ENCODE measurements at places on chromosomes 12 and 14.
A peak's percentile ranks its signal among the peaks of the same experiment; 100 is the strongest.

DNA sequence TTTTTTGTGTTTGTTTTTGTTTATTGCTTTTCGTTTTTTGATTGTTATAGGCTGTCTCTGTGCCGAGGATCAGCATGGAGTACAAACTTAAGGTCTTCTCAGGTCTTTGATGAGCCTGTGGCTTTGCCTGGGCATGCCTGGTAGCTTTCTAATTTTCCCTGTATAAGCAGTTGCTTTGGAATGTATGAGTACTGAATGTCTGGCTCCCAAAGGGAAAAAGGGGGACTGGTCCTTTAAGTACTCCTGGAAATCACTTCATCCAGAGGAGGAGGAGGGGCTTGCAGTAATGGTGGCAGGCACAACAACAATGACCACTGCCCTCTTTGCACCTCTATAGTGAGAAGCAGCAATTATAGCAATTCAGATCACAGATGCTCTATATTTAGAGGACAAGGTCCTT is 67.6 kb upstream of the TTC7B start:
- H3K27ac ChIP-seq, result no peak overlapping the region
- H3K4me3 ChIP-seq, result no peak overlapping the region
- no peaks in the 10 kb centered on the region for H3K27me3 ChIP-seq
- no peaks in the 10 kb centered on the region for H3K36me3 ChIP-seq

- H3K4me1 ChIP-seq, result no peaks in the 10 kb centered on the region
- H3K27me3 ChIP-seq, result no peaks in the 10 kb centered on the region
- no peak overlapping the region for H3K27ac ChIP-seq
- H3K4me3 ChIP-seq, result peak overlapping the region; percentile 57
Observed at GRCh38 chr14:51860825-51861499, 550 bp downstream of the GNG2 start.

DNA sequence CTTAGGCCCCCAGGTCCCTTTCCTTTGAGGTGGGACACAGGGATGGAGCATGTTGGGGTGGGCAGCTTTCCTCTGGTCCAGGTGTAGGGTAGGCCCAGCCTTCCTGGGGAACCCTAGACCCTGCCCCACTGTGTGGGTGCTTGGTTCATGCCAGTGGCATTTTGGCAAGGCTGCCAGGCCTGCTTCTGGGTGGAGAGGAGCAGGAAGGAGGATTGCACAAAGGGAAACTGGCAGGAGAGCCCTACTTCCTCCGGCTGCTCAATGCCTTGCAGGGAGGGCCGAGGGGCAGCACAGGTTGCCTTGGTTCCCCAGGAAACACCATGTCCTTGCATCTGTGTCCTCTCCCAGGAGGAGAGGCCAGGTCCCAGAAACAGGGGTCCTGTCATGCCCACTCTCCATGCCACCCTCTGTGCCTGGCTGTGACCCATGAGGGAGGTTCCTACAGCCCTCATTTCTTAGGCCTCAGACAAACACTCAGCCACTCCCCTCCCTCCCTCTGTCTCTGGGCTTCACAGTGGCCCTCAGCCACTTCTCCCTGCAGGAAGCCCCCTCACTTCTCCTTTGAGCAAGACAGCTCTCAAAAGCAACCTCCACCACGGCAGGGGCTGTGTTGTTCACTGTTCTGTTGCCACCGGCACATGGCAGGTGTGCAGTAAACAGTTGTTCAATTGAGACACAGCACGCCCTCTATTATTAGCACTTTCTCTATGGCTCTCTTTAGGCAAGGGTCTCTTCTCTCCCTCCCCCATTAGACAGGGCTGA is 6.8 kb upstream of the KRT80 start:
- H3K27me3 ChIP-seq, result no peaks in the 10 kb centered on the region
- no peak overlapping the region for H3K4me3 ChIP-seq
- peaks cover 4% of the 10 kb centered on the region for H3K4me1 ChIP-seq
- H3K36me3 ChIP-seq, result no peaks in the 10 kb centered on the region
- no peak overlapping the region for H3K27ac ChIP-seq
- no peak for DNase-seq

- H3K27ac ChIP-seq, result no peak overlapping the region
- no peak for DNase-seq
- H3K4me3 ChIP-seq, result no peak overlapping the region
- H3K4me1 ChIP-seq, result no peaks in the 10 kb centered on the region
Observed at GRCh38 chr12:107131832-107132616, 38.7 kb upstream of the CRY1 start.

- no peaks in the 10 kb centered on the region for H3K4me1 ChIP-seq
- no peak overlapping the region for H3K4me3 ChIP-seq
- DNase-seq, result no peak
- H3K36me3 ChIP-seq, result no peaks in the 10 kb centered on the region
- no peaks in the 10 kb centered on the region for H3K27me3 ChIP-seq
Observed at GRCh38 chr14:102602421-102603292, 10.2 kb downstream of the RCOR1 start.

DNA sequence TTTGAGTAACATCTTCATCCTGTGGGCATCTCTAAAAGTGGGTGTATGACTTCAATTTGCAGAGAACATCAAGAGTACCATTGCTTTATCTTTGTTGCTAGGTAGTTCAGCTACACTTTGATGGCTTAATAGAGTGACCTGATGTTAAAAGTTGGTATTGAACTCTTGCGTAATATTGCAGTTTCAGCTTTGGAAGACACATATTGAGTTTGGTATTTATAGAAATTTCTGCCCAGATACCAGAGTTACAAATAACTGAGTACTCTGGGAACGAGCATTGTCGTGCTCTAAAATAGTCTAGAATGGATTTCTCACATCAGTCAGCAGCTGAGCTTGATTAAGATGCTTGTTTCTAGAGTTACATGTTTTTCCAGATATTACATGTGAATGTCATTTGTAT is 24.8 kb upstream of the AKAP5 start:
- H3K27me3 ChIP-seq, result no peaks in the 10 kb centered on the region
- peaks cover 7% of the 10 kb centered on the region for H3K4me1 ChIP-seq
- no peak for DNase-seq
- peaks cover 39% of the 10 kb centered on the region for H3K36me3 ChIP-seq

GRCh38 chr14:93903342-93904184 is 23.6 kb upstream of the FAM181A start:
- H3K27me3 ChIP-seq, result no peaks in the 10 kb centered on the region
- no peaks in the 10 kb centered on the region for H3K36me3 ChIP-seq
- H3K27ac ChIP-seq, result no peak overlapping the region
- no peaks in the 10 kb centered on the region for H3K4me1 ChIP-seq
- no peak for DNase-seq

- no peaks in the 10 kb centered on the region for H3K27me3 ChIP-seq
- H3K4me3 ChIP-seq, result no peak overlapping the region
- no peaks in the 10 kb centered on the region for H3K4me1 ChIP-seq
Observed at GRCh38 chr14:51621654-51622053, 30.1 kb upstream of the FRMD6 start.

- no peaks in the 10 kb centered on the region for H3K27me3 ChIP-seq
- H3K4me1 ChIP-seq, result peaks cover 40% of the 10 kb centered on the region
- H3K27ac ChIP-seq, result no peak overlapping the region
- DNase-seq, result no peak
Observed at GRCh38 chr12:11726659-11727058, 77.2 kb downstream of the ETV6 start.

GRCh38 chr14:55914771-55915170 is 203.4 kb upstream of the PELI2 start:
- H3K4me3 ChIP-seq, result no peak overlapping the region
- H3K4me1 ChIP-seq, result peaks cover 11% of the 10 kb centered on the region
- no peaks in the 10 kb centered on the region for H3K36me3 ChIP-seq
- no peak for DNase-seq

DNA sequence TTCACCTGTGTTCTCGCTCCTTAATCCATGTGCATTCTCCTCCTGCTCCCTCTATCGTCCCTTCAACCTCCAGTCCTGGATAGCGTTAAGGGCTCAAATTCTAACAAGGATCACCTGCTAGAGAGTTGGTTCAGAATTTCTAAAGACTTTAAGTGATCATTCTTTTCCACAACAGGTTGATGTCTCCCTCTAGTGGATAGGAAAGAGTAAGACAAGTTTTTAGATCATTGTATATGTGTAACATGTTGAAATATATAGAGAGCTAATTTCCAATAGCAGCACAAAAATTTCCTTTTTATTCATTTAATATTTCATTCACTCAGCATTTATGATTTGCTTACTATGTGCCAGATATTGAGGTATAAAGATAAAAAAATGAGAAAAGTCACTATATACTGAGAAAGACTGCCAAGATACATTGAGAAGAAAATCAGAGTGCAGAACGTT is 9.3 kb upstream of the ESR2 start:
- no peak overlapping the region for H3K4me3 ChIP-seq
- H3K27ac ChIP-seq, result no peak overlapping the region
- H3K4me1 ChIP-seq, result no peaks in the 10 kb centered on the region
- no peak for DNase-seq

DNA sequence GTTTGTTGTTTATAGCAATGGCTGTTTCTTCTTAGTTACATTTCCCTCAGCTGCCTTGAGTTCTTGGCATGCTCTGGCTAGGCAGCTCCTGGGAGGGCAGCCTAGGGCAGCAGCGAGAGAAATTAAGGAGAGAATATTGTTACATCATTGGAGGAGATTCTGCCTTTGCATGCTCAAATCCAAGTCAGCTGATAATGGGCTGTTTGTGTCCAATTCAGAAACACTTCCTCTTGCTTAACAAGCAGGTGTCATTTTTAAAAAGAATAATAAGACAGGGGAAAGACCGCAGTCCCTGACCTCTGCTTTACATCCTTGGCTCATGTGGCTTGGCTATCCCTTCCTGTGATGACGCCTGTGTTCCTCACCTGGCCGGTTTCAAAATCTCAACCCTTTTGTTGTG is 76.9 kb downstream of the ESR2 start:
- DNase-seq, result peak; percentile 12
- no peaks in the 10 kb centered on the region for H3K4me1 ChIP-seq
- no peak overlapping the region for H3K27ac ChIP-seq
- no peaks in the 10 kb centered on the region for H3K27me3 ChIP-seq

- no peak for DNase-seq
- H3K4me3 ChIP-seq, result no peak overlapping the region
- no peaks in the 10 kb centered on the region for H3K27me3 ChIP-seq
- H3K4me1 ChIP-seq, result peaks cover 2% of the 10 kb centered on the region
- no peaks in the 10 kb centered on the region for H3K36me3 ChIP-seq
- H3K27ac ChIP-seq, result no peak overlapping the region
Observed at GRCh38 chr14:32587461-32587860, 258.4 kb downstream of the AKAP6 start.

DNA sequence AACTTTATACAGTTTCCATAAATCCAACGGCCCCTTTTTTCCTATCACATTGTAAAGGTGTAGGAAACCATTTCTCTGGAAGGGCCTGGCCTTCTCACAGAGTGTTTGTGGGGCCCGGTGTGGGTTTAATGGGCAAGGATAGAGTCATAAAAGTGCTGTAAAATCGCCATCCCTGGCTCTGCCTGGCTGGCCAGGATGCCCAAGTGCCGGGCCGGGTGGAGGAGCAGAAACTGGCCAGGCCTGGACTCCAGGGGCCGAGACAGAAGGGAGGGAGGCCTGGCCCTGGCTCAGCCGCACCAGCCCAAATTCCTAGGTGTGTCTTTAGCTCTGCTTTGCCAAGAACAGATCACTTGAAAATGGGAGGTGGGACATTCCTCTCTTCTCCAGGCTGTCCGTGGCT is 77.1 kb upstream of the DICER1 start:
- no peaks in the 10 kb centered on the region for H3K4me1 ChIP-seq
- no peak overlapping the region for H3K27ac ChIP-seq
- no peaks in the 10 kb centered on the region for H3K27me3 ChIP-seq
- DNase-seq, result no peak
- no peak overlapping the region for H3K4me3 ChIP-seq

DNA sequence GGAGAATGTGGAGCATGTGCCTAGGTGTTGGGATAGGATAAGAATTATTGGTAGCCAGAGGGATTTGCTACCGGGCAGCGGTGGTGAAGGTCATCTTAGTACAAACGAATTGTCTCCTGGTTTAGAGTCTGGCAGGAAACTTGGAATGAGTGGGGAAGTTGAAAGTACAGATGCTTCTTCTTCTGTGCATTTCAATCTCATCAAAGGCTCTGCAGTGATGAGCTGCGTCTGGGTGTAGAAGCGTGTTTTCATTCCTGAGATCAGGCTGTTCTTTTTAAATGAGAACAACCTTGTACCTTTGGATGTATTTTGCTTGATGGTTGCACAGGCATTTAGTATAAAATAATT is 2.1 kb downstream of the WNK1 start:
- H3K4me3 ChIP-seq, result peak overlapping the region; percentile 90
- no peak for DNase-seq
- peak overlapping the region; percentile 99 for H3K27ac ChIP-seq
- no peaks in the 10 kb centered on the region for H3K27me3 ChIP-seq
- no peaks in the 10 kb centered on the region for H3K4me1 ChIP-seq

- no peaks in the 10 kb centered on the region for H3K27me3 ChIP-seq
- no peak overlapping the region for H3K27ac ChIP-seq
- DNase-seq, result no peak
- no peak overlapping the region for H3K4me3 ChIP-seq
- no peaks in the 10 kb centered on the region for H3K4me1 ChIP-seq
Observed at GRCh38 chr12:98179151-98179550, 336.2 kb upstream of the TMPO start.

- peaks cover 5% of the 10 kb centered on the region for H3K36me3 ChIP-seq
- no peak overlapping the region for H3K4me3 ChIP-seq
- no peaks in the 10 kb centered on the region for H3K4me1 ChIP-seq
- DNase-seq, result no peak
- no peak overlapping the region for H3K27ac ChIP-seq
- H3K27me3 ChIP-seq, result no peaks in the 10 kb centered on the region
Observed at GRCh38 chr12:23891115-23891514, 58.4 kb downstream of the SOX5 start.

- no peak overlapping the region for H3K4me3 ChIP-seq
- no peak overlapping the region for H3K27ac ChIP-seq
- no peaks in the 10 kb centered on the region for H3K4me1 ChIP-seq
- H3K27me3 ChIP-seq, result no peaks in the 10 kb centered on the region
- H3K36me3 ChIP-seq, result no peaks in the 10 kb centered on the region
Observed at GRCh38 chr12:75364919-75365318, 26.0 kb upstream of the GLIPR1L2 start.

DNA sequence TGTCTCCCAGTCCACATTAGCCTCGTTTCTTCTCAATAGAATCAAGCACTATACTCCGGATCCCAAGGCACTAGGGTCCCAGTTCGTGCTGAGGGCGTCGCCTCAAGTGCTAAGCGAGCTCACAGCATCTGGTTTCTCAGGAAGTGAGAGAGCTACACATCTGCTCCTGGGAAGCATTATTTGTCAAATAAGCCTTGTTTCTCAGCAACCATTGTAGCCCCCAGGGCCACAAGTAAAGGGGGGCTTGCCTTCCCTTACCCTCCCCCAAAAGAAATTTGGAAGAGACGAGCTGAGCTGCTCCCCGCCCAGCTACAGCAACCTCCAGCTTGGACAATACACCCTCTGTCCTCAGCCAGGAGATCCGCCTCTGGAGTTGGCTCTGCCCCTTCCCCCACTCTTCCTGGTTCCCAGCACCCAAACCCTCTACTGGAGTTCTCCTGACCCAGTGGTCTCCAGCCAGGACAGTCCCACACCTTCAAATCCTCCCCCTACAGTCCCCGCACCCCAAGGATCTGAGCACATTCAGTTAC is 5.7 kb upstream of the TNS2 start:
- peak overlapping the region; percentile 93 for H3K4me3 ChIP-seq
- no peak for DNase-seq
- peaks cover 19% of the 10 kb centered on the region for H3K36me3 ChIP-seq
- no peaks in the 10 kb centered on the region for H3K27me3 ChIP-seq
- H3K4me1 ChIP-seq, result peaks cover 35% of the 10 kb centered on the region
- H3K27ac ChIP-seq, result peak overlapping the region; percentile 100

- H3K27ac ChIP-seq, result no peak overlapping the region
- no peaks in the 10 kb centered on the region for H3K4me1 ChIP-seq
- H3K36me3 ChIP-seq, result no peaks in the 10 kb centered on the region
- no peak overlapping the region for H3K4me3 ChIP-seq
Observed at GRCh38 chr12:7411343-7411742, 32.6 kb downstream of the CD163L1 start.

All from ascending aorta (tissue), 2 donors.